Femur (tissue), 1 donor: ENCODE measurements at places on chromosomes 13 and 19.

DNA sequence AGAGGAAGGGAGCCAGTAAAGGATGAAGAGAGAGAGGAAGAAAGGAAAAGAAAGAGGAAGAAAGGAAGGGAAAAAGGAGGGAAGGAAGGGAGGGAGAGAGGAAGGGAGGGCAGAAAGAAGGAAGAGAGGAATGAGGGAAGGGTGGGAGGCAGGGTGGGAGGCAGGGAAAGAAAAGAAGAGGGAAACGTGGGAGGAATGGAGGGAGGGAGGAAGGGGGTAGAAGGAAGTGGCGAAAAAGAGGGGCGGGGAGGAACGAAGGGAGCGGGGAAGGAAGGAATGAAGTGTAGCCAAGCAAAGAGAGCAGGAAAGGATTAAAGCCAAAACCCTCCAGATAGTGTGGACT is 53.1 kb downstream of the SOX1 start:
- no peak for DNase-seq

DNA sequence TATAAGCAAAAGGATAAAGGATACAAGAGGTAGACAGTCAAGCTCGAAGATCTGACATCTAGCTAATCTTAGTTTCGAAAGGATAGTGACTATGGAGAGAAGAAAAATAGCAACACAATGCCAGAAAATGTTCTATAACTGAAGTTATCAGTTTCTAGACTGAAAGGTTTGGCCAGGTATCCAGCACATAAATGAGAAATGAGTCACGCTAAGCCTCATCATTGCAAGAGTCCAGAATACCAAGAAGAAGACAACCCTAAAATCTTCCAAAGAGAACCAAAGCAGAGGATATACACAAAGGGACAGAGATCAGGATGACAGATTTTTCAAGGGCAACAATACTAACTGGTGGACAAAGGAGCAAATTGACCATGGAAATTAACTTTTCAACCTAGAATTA is 237.0 kb downstream of the POSTN start:
- no peak for DNase-seq

DNA sequence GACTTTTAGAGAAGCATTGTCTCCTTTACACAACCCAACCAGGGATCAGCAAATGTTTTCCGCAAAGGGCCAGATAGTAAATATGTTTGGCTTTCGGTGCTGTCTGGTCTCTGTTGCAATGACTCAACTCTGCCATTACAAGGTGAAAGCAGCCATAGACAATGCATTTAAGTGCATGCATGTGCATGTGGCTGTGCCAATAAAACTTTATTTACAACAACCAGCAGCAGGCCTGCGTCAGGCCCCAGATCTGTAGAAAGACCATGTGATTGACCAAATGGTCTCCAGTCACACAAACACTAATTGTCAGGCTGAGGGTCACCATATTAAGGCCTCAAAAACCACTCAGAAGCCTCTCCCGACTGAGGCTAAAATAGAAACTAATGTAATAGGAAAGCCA is 8.1 kb downstream of the RAB20 start:
- DNase-seq = no peak

DNA sequence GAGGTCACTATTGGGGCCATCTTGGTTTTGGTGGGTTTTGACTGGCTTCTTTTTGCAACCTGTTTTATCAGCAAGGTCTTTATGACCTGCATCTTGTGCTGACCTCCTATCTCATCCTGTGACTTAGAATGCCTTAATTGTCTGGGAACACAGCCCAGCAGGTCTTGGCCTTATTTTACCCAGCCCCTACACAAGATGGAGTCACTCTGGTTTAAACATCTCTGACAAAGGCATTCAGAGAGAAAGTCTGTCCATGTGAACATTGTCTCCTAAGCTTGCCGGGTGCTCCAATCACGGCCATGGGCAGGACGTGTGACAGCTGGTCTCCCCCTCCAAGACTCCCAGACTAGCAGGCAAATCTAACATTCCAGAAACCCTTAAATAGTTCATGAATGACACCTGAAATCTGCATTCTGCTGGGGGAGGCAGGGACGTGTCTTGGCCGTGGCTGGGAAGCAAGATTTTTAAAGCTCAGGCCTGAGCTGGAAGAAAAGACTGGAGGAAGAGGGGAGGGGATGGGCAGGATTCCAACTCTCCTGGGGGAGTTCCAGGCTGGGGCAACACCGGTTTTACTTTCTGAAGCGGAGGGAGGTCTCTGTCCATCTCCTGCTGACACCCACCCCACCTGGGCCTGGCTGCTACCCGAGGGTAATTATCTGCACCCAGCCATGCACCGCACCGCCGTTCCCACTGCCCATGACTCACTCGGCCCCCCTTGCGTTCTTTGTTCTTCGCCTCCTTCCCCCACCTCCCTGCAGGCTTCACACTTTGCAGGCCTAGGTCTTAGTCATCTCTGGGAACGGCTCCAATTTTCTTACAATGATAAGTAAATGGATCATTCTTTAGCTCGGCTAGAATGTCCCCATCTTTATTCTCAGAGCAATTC is 11.6 kb upstream of the OR1M1 start:
- DNase-seq = peak; percentile 78
